Left colon (tissue), 2 donors: ENCODE measurements at places on chromosomes 3 and 15.

- no peak for DNase-seq
These were observed 58.7 kb upstream of the PLXND1 start for GRCh38 chr3:129665024-129665768.

GRCh38 chr3:52002748-52003147 is 7.1 kb upstream of the RPL29 start:
- DNase-seq: no peak

- no peak for DNase-seq
These were observed 512 bp downstream of the LARP6 start for GRCh38 chr15:70853318-70853972.

DNA sequence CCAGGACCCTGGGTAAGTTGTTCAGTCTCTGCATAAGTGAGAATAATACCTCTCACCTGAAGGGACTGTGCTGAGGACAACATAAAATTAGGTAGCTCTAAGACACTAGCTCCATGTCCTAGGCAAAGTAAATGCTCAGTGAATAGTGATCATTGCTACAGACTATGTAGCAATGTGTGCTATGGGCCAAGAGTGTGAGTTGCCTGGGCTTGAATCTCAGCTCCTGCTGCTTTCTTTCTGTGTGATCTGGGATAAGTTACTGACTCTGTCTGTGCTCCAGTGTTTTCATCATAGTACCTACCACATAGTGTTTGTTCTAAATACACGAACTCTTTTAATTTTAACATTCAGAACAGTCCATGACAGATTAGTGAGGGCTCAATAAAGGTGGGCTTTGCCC is 81.1 kb upstream of the MFGE8 start:
- DNase-seq: no peak

GRCh38 chr3:174488527-174488926 is 370.6 kb upstream of the NAALADL2 start:
- DNase-seq: no peak

- no peak for DNase-seq
These were observed 364.2 kb downstream of the RBMS3 start for GRCh38 chr3:29644956-29645636.

DNA sequence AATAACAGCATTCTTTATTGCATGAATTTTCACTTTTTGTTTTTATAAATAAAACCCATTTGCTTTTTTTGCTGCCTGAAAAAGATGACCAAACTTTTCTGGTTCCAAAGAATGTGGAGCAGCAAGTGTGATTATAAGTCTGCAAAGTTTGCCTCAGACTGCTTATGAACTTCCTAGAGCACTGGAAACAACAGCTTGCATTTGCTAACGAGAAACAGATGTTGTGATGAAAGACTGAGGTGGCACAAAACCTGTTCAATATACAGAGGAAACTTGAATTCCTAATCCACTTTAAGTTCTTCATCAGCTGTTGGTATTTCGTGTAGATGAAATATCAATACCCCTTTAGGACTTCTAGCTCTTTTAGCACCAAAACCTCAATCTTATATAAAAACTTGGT is 9.3 kb downstream of the ZPLD1 start:
- DNase-seq: no peak

DNA sequence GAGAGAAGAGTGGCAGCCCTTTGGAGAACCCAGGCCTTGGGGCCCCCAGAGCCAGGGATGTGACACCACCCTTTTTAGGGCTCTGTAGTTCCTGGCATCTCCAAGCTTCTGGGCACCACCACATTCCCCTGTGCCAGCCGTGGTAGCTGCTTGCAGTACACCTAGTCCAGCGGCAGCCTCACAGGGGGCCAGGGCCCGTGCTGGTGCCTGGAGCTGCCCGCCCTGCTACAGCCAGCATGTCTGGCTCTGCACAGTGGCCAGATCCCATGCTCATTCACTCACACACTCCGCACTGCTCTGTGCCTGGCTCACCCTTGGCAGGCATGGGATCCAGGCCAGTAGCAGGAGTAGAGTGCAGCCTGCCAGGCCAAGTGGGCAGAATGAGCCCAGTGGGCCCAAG is 351.6 kb upstream of the TMCO5A start:
- DNase-seq: no peak

- no peak for DNase-seq
These were observed 5.7 kb downstream of the MORF4L1 start for GRCh38 chr15:78878356-78878755.

DNA sequence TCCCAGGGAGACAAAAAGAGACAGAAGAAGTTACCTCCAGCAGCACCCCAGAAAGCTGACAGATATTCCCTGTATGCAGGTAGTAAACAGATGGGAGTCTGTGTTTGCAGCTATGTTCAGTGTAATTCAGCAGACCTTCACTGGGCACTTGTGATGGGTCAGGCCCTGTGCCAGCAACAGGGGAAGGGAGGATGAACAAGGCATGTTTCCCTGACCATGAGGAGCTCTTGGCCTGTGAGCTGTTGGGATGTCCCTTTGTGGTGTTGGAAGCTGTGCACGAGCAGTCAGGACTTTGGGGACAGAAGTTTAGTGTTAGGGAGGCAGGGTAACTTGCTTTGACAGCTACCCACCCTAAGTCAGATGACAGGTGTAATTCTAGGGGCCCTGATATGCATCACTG is 106.0 kb upstream of the TRIM42 start:
- DNase-seq: no peak
